AG04450 (cell line): ENCODE measurements at places on chromosomes 12 and 14.

DNA sequence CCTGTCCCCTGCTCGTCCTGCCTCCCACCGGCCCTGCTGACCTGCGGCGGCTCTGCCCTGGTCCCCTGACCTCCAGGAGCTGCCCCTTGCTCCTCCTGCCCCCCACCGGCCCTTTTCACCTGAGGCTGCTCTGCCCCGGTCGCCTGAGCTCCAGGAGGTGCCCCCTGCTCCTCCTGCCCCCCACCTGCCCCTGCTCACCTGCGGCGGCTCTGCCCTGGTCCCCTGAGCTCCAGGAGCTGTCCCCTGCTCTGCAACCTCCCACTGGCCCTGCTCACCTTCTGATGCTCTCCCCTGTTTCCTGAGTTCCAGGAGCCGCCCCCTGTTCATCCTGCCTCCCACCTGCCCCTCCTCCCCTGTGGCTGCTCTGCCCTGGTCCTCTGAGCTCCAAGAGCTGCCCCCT, 101.3 kb downstream of the TMEM121 start:
- DNase-seq, result no peak

- peak; percentile 37 for DNase-seq
These were observed 69.2 kb upstream of the ARID2 start for GRCh38 chr12:45660330-45660729.

DNA sequence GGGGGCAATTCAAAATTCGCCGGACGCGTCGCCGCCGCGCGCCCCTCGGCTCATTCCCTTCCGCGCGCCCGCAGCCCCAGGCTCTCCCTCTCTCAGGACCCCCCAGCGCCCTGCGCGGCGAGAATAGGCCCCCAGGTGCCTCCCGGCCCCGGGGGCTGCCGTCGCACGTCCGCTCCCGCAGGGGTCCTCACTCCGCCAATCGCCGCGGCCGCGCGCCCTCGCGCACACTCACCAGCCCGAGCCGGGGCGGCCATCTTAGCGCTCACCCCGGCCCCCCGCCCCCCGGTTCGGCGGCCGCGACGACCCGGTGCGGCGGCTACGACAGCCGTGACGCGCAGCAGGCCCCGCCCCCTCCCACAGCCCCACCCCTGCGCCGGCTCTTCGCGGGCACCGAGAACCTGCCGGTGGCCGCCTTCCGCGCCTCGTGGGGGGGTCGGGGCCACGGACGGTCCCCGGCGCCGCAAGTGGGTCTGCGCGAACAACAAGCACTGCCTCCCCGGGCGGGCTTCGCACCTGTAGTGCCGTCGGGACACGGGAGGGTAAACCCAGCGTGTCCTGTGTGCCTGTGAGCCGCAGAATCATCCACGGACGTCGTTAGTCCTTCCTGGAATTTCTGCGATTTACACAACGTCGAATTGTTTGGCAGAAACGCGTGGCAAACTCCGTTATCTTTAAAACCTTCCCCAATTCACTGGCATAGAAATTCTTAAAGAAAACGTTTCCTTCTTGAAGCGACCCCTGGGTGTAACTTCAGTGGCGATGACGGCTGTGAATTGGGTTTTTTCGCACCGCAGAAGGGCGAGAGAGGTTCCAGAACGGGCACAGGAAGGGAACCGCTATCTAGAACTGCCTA, 2.5 kb downstream of the USP44 start:
- DNase-seq, result no peak

DNA sequence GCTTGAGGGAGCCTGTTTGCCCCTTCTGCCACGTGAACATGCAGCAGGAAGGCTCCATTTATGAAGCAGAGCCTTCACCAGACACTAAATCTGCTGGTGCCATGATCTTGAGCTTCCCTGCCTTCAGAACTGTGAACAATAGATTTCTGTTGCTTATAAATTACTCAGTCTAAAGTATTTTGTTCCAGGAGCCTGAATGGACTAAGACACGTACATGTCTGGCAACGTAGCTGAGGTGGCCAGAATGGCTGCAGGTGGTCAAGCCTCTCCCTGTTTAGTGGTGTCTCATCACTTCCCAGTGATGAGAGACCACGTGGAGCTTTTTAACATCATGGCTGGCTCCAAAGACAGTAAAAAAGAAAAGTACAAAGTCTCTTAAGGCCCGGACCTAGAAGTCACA, 32.2 kb upstream of the SLC38A2 start:
- DNase-seq, result no peak

DNA sequence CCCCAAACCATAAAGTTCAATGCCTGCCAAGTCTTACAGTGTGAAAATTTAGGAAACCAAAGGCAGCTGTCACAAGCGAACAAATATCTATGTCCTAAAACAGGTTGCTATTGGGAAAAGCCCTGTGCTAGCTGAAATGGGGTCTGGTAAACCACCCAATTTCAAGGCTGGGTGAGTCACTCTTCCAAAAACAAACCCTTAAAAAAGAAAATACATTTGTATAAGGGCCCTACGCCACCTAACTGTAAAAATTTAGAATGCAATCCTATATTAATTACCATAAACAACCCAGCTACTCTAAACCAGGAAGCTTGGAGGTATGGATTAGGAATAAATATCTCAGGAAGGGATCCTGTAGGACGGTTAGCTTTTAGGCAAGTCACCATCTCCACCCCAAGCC, 32.1 kb downstream of the PRMT8 start:
- DNase-seq, result no peak

- no peak for DNase-seq
These were observed 140.0 kb upstream of the FKBP4 start for GRCh38 chr12:2654741-2655140.
